NCI-H2171 treated with DMSO at 0.1 percent for 48 hours (cell line): ENCODE measurements at places on chromosomes 3 and 15.

DNA sequence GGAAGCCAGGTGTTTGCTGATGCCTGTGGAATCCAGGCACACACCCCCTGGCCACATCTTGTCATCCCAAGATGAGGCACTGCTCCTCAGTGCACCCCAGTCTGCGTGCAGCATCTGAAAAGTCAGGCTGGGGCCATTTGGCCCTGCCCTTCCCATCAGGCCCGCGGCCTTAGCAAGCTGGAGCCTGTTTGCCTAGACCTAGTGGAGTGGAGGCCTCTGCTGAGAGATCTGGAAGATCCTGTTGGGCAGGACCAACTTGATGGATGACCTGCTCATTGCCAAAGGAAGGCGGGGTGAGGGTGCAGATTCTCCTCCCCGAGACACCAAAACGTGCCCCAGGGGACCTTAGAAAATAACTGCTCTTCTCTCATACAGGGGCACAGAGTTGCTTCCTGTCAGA lies 220.2 kb downstream of the SHQ1 start:
- no peak for DNase-seq

GRCh38 chr15:75733761-75734651 lies 21.4 kb upstream of the CSPG4 start:
- no peak for DNase-seq

DNA sequence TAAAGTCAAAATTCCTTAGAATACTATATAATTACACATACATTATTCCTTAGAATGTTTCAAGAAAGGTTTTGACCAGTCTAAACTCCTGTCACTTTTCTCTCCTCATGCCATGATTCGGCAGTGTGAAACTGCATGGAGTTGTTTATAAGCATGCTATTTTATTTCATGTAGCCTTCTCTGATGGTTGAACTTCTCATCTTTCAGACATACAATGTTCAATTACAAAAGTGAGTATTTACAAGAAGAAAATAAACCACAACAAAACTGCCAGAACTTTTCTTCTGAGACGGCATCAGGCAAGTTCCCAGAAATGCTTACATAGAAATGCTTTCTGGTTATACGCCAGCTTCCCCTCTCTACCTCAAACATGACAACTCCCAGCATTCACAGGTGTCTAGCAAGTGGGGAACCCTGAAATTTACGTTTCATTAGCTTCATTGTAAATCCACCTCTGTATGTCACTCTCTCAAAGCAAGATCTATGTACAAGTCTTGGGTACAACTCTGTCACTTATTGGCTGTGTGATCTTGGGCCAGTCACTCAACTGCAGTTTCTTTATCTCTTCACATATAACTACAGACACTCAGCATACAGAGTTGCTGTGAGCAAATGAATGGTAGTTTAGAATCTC lies 42.7 kb downstream of the HDGFL3 start:
- no peak for DNase-seq

- DNase-seq, result no peak
These were observed 271.0 kb downstream of the EDEM1 start for GRCh38 chr3:5458526-5458925.

GRCh38 chr3:53579636-53580035 lies 85.2 kb downstream of the CACNA1D start:
- DNase-seq, result no peak

- no peak for DNase-seq
These were observed 28.6 kb upstream of the ITPKA start for GRCh38 chr15:41464889-41465580.

DNA sequence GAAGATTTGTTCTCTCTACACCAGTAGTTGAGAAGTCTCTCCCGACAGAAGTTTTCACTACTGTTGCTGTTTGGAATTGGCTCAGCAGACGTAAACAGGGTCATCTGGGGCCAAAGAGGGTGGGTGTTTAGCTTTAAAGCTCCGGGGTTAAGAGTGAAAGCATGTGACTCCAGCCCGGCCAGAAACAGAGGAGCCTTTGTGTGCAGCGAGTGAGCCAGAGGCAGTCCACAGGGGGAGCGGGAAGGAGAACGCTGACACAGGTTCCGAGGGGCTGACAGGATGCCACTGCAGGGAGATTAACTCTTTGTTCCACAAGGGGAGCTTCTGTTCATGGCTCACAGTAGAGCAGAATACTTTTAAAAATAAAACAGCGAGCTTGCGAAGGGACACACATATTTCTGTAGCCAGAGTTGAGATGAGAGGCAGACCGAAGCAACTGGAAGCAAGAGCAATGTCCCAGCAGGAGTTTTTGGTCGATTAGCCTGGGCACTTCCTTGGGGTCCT lies 26.9 kb downstream of the BMF start:
- no peak for DNase-seq

GRCh38 chr15:68638953-68639515 lies 60.2 kb downstream of the CORO2B start:
- no peak for DNase-seq

DNA sequence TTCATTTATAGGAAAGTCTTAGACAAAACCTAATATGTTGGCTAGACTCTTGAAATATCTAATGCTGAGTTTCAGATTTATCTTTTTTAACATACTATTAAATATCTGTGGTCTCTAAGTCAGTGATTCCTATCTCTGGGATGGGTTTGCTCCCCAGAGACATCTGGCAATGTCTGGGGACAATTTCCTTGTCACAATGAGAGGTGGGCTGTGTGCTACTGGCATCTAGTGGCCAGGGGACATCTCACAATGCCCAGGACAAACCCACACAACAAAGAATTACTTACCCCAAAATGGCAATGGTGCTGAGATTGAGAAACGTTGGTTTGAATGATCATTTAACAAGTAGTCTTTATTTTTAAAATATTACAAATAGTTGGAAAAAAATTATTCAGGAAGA lies 602.1 kb downstream of the MAGI1 start:
- DNase-seq, result peak; percentile 22

GRCh38 chr3:175941352-175941751 lies 1082.2 kb downstream of the NAALADL2 start:
- DNase-seq, result peak; percentile 39

- no peak for DNase-seq
These were observed 14.2 kb downstream of the RAB6B start for GRCh38 chr3:133881492-133881891.

GRCh38 chr3:144546539-144546938 lies 574.9 kb downstream of the DIPK2A start:
- no peak for DNase-seq

GRCh38 chr3:194731506-194732073 lies 45.9 kb downstream of the FAM43A start:
- DNase-seq, result peak; percentile 77

GRCh38 chr3:100609963-100610362 lies 562 bp downstream of the ADGRG7 start:
- DNase-seq, result no peak

DNA sequence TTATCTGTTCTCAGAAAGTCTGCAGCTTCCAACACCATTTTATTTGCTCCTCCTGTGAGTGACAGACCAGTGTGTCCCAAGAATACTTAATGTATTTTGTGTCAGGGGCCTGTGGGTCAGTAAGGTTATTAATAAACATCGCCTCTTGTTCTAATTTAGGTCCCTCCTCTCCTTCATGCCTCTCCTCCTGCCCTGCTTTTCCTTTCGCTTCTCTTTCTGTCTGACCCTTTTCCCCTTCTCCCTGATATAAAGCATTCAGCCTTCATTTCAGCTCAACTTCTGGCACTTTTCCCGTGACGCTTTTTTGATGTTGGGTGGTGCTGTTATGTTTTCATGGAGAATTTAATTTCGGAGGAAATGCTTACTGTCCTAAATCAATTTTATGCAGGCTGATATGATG lies 29.7 kb upstream of the NR2F2 start:
- no peak for DNase-seq

DNA sequence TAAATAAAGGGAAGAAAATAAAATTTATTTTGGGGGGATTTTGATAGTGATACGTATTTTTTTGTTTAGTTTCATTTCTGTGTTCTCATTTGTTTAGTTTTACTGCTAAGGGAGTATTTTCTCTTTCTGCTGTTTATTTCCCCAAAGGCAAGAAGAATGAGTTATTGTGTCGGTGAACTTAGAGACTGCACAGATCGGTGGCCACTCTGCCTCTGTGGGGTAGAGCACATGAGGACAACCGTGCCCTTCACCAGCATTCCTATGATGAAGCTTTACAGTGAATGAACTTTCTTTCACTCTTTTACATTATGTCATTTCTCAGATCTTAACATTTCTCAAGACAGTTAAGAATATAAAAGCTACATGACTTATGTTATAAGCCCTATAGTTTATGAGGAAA lies 214.4 kb downstream of the OCA2 start:
- DNase-seq, result no peak

- DNase-seq, result no peak
These were observed 31.3 kb downstream of the HOMER2 start for GRCh38 chr15:82921242-82921641.

DNA sequence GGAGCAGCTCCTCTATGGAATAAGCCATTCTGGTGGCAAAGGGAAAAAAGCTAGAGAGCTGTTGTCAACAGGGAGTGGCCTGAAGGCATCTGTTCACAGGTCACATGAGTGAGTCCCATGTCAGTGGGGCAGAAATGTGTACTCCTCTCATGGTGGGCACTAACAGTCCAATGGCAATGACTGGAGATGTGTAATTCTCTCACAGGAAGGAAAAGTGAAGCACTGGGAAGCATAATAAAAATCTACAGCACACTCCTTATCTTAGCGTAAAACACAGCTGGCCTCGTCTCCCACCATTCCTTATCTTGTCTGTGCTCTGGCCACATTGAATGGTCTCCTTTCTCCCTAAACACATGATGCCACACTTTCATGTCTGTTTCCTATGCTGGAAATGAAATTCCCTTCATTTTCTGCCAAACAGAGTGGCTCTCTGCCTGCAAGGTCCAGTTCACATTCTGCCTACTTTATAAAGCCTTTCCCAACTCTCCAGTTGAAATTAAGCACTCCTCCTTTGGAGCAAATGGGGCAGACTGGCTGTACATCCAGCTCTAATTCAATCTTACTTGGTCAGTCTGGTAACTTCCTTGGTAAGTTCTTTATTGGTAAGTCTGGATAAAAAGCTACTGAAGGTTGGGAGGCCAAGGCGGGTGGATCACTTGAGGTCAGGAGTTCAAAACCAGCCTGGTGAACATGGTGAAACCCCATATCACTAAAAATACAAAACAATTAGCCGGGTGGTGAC lies 139.8 kb downstream of the RPL22L1 start:
- DNase-seq, result peak; percentile 42

DNA sequence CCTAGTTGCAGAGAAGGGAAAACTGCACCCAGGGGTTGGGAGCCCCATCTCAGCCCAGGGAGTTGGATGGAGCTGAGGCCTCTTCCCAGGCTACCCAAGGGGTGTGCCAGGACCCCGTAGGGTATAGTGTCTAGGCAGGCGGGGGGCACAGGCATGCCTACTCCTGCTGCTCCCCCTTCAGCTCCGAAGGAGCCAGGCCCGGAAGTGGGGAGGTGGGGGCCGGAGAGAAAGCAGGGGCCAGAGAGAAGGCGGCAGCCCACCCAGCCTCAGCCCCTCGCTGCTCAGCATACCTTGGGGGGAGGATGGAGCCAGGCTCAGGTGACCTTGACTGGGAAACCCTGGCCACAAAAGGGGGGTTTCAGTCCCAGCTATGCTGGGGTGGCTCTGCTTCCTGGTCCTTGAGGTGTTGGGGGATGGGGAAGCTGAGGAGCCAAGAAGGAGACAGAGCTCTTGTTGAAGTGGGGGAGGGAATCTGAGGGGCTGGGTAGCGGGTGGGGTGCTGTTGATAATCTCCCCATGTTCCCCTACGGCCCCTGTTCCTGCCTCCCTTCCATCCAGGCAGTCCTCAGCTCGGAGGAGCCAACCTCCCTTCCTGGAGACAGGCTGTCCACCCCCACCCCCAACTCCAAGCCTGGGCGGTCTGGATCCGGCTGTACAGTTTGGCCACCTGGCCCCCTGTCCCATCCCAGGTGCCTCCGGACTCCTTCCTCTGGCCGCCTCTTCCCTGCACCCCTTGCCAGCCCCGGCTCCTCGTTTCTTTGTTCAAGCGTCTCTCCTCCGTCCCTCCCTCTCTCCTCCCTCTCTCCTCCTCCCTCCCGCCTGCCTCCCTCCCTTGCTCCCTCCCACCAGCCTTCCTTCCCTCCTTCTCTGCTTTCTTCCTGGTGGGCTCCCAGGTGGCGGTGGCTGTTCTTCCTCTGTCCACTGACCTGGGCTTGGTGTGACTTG lies 1.7 kb downstream of the SEMA3F start:
- peak; percentile 36 for DNase-seq

DNA sequence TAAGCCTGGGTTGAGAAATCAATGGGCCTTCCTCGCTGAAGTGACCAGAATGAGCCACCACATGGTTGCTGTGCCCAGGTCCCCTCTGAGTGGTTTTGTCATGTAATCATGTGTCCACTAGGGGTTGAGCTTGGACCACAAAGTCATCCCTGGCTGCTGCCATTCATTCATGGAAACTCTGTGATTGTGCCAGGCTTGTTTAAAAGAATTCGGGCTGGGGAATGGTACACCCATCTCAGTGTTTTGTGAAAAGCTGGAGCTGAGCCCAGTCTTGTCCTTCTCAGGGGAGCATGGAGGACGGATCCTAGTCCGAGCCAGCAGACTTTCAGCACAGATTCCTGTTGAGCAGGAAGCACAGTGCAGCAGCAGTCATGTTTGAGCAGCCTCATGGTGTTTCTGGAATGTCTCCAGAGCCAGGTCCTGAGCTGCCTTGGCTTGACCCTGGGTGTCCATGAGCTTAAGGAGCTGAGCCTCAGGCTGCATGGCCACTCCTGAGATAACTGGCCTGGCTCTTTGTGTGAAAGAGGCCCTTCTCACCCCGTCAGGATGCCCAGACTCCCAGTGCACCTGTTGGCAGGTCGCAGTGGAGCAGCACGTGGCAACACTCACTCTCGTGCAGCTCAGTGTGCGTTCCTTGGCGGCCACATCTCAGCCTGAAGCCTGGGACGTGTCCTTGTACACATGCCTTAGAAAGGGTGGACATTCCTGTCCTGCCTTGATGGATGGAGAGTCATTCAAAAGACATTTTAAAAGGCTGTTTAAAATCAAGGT lies 260.3 kb upstream of the TPM1 start:
- peak; percentile 14 for DNase-seq

DNA sequence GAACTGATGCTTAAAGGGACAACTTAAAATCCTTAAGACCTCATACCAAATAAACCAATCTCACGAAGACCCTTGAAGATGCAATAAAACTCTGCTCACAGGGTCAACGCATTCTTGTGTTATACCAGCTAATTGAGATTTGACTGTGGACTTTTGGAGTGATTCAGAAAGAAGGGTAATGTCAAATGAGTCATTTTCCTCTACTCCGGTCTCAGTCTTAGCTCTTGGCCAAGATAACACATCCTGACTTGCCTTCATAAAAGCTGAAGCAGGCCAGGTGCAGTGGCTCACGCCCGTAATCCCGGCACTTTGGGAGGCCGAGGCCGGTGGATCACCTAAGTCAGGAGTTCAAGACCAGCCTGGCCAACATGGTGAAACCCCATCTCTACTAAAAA lies 3.8 kb downstream of the PKM start:
- no peak for DNase-seq

- no peak for DNase-seq
These were observed 5.9 kb upstream of the CORO2B start for GRCh38 chr15:68572921-68573320.

GRCh38 chr15:97708252-97708651 lies 252.3 kb upstream of the ARRDC4 start:
- no peak for DNase-seq
